ENCODE measurements at places on chromosomes 6 and 20.

- DNase-seq = no peak
Measured at GRCh38 chr20:2914160-2914559, 40.9 kb downstream of the PTPRA start.

DNA sequence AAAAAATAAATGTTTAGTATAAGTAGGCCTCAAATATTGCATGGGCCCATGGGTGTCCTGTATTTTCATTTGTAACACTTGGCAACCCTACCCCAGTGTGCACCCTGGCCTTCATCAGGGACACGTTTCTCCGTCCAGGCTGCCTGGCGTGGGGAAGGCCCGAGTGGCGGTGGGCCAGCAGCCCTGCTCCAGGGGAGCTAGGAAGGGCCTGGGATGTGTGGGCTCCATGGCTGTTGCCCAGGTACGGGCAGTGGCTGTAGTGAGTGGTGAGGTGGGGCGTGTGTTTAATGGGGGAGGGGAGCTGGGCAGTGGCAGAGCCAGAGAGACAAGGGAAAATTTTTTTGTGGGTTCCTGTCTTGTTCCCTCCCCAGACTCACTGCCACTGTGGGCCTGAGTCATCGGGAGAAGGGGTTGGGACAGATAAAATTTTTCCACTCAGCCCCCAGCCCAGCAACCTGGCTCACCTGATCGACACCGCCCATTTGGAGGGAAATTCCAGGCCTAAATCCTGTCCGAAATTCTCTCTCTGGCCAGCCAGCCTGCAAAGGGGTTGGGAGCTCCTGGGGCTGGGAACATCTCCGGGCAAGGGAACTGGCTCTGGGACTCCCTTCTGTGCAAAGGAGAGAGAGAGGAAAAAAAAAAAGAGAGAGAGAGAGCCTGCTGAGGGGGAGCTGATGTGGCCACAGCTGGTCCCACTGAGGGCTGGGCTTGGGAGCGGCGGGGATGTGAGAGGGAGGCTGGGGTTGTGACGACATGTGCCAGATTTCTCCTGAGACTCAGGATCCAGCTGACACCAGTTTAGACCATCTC is 32.5 kb upstream of the VEGFA start:
- no peak for DNase-seq

DNA sequence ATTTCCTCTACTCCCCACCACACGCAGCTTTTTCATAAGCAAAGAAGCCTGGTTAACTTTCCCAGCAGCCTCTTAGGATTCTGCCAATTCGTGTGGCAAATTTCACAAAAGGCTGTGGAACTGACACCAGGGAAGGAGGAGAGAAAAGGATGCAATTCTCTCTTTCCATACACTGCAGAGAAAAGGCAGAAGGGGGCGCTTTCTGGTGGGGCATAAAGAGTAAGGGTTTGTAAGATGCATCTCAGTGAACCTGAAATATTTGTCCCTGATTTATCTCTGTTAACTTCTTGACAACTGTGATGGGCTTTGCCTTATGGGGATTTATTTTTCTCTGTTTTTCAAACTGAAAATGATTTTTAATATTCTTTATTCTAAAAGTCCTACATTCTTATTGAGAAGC is 45.5 kb upstream of the GLP1R start:
- DNase-seq = no peak

GRCh38 chr6:4649728-4650127 is 126.5 kb upstream of the CDYL start:
- no peak for DNase-seq

GRCh38 chr6:156612361-156612760 is 164.8 kb upstream of the ARID1B start:
- DNase-seq = no peak

DNA sequence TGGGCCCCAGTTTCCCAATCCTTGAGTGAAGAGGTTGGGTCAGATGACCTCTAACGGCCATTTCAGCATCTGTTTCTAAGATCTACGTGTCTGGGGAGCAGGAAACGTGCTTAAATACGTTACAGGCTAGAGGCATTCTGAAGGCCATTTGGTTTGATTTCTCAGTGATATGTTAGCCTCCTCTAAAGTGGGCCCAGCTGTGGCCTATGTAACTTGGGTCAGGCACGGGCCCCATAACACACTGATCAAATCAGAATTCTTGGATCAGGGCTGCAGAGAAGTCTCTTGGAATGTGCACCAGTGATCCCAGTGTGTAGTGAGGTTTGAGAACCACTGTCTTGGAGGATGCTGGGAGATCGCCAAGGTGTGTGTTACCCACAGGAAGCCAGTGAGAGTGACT is 36.1 kb upstream of the TGM3 start:
- DNase-seq = no peak

GRCh38 chr6:143539106-143539505 is 27.6 kb upstream of the FUCA2 start:
- no peak for DNase-seq

DNA sequence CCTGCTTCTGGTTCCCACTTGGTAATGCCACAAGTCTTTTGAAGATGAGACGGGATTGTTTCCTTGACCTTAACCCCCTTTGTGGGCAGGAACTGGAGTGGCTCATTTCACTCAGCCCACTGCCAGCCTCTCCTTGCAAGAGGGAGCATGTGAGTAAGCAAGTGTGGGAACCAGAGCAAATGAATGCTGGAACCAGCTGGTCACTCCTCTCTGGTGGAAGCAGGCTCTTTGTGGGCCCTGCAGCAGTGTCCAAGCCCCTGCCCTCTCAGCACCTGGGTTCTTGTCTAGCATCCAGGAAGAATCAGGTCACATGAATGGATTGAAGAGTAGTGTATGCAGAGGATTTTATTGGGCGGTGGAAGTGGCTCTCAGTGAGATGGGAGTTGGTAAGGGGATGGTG is 944.5 kb downstream of the QKI start:
- no peak for DNase-seq
